NCI-H1048 (cell line): ENCODE measurements at places on chromosomes 4 and X.

- DNase-seq = no peak
Observed at GRCh38 chr4:20683766-20684165, 16.5 kb upstream of the PACRGL start.

GRCh38 chrX:17802756-17803155, 58.3 kb downstream of the RAI2 start:
- DNase-seq = no peak

DNA sequence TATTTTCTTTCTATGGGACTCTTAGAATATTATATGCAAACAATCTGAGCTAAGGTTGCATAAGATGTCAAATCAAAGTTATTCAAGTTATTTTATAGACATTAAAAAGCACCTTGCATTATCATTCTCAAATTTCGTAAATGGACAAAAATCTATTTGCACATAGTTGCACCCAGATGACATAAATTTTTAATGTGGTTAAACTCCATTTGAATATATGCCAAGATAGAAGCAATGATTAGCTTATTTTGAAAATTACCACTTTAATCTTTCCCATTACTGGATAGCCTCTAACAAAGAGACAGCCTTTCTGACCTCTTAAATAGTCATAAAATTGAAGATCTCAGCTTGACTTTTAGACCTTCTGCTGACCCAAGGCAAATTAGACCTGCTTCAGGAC, 386.8 kb downstream of the RAPGEF2 start:
- no peak for DNase-seq

DNA sequence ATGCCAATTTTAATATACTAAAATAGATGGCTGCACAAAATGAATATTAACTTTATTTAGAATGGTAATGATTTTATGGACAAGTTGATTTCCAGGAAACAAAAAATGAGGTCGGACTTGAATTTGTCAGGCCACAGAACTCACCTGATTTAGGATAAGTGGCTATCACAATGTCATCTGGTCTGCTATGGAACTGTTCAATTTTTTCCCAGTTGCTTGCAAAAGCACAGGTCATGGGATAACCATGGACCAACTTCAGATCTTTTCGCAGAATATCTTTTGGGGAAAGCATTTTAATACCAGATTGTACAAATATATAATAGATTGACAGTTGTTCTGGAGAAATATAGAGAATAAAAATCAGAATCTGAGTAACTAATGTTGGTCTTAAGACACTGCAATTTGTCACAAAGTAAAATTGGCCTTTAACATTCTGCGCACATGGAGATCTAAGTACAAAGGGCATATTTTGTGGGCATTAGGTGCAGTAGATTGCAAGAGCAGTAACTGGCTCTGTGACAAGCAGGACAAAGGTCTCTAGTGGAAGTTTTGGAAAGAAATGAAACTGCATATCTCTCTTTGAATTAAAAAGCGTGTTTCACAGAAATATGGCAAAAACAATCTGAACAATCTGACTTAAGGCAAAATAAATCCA, 5.4 kb downstream of the SULT1B1 start:
- no peak for DNase-seq

- DNase-seq = no peak
Observed at GRCh38 chr4:113635739-113636437, 125.7 kb downstream of the CAMK2D start.
